ENCODE measurements at places on chromosomes 4 and X.
A peak's percentile ranks its signal among the peaks of the same experiment; 100 is the strongest.

DNA sequence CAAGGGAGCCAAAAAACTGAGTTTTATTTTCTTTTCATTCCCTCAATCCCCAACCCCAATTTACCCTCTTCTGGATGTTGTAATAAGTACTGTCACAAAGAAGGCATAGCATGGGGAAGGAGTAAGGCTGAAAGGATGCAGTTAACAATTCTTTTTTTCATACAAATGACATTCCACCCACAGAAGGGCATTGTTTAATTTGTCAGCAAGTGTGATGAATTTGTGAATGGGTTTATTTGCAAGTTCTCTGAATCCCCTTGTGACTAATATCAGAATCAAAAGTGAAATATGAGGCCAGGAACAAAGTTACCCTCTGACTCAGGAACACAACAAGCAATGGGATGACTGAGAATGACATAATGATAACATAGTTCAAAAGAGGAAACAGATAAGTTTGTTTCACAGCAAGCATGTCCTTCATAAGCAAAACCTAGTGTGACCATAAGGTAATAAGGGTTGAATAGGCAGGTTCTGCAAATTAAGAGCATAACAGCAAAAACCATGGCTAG is 2.1 kb downstream of the GEMIN8 start:
- no peak for DNase-seq

DNA sequence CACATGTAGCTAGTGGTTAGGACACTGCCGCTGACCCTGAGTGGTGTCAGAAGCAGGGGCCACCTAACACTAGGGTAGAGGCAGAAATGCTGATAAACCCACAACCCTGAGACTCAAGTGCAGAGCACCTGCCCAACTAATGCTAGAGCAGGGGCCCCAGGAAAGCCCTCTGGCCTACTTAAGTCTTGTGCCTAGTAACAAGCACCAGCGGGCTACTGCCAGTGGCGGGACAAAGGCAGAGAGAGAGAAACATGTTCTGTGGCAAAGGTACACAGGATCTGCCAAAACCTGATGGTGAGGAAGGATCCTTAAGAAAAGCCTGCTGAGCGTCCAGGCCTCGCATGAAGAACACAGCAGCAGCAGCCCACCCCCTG is 172.4 kb downstream of the PRDM5 start:
- DNase-seq: no peak

DNA sequence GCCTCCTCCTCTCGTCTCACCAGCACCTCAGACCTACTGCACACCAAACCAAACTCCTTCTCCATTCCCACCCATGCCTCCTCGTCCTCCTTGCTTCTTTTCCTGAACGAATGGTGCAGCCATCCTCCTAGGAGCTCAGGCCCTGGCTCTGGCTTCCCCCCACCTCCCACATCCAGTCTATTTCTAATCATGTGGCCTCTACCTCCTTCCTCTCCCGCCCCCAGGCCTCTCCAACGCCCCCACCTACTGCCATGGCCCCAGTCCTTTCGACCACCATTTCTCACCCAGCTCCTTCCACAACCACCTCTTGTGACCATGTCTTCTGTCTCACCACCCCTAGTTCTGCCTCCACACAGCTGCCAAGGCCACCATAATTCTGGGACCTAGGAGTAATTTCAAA is 127.1 kb downstream of the PJA1 start:
- DNase-seq: no peak

GRCh38 chr4:185210102-185210981 is 944 bp downstream of the SNX25 start:
- no peak for DNase-seq

DNA sequence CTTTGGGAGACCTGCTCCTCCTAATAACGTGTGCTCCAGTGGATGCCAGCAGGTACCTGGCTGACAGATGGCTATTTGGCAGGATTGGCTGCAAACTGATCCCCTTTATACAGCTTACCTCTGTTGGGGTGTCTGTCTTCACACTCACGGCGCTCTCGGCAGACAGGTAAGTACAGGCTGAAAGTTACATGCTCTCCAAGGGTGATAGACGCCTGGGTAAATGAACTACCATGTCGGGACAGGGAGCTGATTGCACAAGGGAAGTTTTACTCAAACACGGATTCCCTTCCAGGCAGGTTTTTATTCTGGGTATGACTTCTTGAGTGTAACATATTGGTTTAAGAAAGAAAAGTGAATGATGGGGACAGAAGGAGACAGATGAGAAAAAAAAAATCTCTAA is 836 bp downstream of the GRPR start:
- DNase-seq: no peak

- no peak for DNase-seq
Observed at GRCh38 chr4:139530833-139531427, 25.1 kb downstream of the SETD7 start.

DNA sequence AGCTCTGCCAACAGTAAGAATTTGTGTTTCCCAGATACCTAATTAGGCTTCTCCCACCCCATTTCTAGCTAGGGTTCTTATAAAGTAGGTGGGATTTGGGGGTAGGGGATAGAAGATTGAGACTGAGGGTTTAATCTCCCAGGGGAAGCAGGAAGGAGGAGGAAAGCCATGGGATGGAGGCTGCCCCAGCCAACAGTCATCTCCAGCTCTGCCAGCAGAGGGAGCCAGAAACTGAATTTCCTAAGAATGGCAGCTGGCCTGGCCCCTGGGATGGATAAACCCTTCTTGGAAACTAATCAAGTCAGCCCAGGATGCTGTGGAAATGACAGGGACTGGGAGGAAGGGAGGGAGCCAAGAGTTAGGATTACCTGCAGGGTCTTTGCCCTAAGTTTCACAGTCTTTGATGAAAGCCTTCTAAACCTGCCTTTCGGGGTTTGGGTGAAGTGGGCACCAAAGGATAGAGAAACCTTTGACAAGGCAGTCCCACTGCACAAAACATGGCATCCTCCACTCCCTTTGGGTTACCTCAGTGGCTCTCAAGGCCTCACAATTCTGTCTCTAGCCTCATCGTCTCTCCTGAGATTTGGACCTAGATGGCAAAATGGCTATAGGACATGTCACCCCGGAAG is 6.7 kb upstream of the ERCC6L start:
- DNase-seq: no peak

- no peak for DNase-seq
Observed at GRCh38 chrX:101136235-101136634, 38.2 kb downstream of the CENPI start.

DNA sequence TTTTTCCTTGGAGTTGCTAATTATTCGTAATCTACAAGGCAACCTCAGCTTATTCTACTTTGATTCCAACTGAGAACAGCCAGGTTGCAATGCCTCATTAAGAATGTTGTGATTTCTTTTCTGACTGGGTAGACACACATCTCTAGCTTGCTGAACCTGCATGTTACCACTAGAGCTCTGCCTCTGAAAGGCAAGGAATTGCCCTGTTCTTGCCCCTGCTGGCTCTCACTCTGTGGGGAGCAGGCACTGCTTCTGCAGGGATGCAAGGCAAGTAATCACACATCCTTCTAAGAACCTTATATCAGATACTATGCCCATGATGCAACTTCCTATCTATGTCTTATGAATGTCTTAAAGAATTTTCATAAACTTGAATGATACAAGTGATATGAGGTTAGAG is 503.2 kb downstream of the PACRGL start:
- DNase-seq: no peak

- DNase-seq: peak; percentile 33
Observed at GRCh38 chr4:140653718-140654494, 85.1 kb upstream of the UCP1 start.

DNA sequence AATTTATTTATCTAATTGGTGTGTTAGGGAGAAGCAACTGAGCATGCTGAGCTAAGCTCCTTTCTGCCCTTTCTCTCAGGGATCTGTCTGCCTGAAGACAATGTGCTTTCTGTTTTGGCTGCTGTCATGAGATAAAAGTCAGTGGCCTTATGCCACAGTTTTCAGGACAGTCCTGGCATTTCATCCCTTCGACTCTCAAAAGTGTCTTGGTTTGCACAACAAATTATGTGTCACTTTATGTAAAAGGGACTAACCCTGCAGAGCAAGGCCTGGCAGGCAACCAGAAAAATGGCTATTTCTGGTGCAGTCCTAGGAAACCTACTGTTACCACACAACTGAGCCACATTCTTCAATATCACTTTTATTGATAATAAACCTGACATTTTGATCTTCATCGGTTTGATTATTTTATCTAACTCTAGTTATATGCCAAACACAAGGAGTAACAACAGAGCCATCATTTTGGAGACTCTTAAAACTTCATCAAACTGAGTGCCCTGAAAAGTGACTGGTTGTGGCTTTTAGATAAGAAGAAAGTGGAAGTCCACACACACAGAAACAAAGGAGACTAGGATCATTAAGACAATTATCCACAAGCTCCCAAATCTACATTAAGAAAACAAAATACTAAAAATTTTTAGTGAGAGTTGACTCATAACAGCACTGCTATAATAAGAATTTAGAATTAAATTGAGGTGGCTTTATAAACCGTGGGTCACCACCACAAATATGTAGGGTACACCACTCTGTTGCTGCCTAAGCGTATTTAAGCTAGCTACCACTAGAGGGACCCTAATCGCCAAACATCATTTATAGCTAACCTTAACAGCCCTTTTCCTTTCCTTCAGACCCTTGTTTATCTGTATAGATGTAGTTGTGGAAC is 95.9 kb upstream of the PTPN13 start:
- peak; percentile 51 for DNase-seq

DNA sequence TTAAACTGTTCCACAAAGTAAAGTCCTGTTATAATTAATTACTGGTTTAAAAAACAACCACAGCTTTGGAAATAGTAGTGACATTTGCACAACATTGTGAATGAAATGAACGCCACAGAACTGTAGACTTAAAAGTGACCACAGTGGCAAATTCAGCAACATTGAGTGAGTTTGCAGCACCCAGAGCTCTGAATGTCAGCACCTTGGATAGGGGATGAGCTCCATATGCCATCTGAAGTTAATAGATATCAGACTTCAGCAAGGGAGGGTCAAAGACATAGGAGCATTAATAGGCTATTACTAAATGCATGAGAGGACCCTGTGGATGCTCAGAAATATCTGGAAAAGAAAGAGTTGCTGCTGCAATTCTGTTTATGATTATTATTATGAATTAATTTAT is 55.3 kb upstream of the KCNIP4 start:
- no peak for DNase-seq

DNA sequence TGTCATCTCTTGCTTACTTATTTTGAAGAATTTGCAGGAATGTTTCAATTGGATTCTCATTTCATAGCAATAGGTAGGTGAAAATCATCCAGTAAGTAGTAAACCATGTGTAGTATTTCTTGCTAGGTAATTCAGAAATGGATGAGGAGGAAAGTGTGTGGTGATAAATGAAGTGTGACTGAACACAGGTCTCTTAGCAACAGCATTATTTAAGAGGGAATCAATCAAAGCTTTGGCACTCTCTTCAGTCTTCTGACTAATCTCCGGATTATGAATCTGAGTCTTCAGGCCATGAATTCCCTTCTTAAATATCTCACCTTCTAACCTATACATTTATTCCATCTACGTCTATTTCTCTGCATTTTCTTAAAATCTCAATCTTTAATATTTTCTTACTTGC is 55.8 kb upstream of the ARHGAP24 start:
- DNase-seq: no peak

- DNase-seq: no peak
Observed at GRCh38 chr4:125961626-125962025, 646.9 kb downstream of the FAT4 start.

DNA sequence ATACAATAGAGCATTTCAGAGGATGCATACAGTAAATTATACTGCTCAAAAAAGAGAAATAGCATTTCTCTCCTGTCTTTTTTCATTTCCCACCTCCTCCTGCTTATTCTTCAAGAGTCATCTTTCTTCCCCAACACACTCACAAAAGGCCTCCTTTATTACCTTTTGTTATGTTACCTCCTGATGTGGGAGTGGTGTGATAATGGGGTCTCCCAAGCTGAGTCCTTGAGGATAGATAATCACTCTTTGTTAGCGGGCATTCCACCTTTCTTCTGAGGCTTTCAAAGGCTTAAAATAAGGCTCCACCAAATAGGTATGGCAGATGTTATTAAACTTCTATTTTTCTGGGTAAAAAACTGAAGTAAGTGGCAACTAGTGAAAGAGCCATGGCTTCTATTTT is 159.8 kb downstream of the CPEB2 start:
- DNase-seq: no peak

GRCh38 chr4:173264684-173265185 is 69.4 kb downstream of the HMGB2 start:
- no peak for DNase-seq

DNA sequence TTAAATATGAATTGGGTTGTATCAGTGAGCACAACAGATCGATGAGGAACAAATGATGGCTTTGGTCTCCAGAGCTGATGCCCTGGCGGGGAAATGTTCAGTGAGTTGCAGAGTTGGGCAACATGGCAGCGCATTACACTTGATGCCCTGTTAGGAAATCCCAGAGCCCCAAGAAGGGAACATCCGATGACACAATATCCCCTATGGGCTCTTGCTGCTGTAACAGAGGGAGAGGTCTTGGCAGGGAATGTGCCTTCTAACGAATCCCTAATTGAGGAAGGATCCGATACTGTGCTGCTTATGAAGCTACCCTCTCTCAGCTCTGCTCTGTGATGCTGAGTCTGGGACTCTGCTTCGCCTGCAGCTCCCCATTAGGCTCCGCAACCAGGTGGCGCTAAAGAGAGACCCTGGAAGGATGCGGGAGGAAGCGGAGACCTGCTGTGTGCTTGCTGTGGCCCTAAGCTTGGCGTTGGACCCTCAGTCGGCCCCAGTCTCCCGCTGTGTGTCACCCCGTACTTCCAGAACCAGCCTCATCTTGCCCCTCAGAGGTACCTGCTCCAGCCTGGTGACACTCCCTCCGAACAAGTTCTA is 38.9 kb downstream of the PDHA1 start:
- DNase-seq: no peak

GRCh38 chrX:149003863-149004660 is 501.0 kb downstream of the IDS start:
- no peak for DNase-seq

DNA sequence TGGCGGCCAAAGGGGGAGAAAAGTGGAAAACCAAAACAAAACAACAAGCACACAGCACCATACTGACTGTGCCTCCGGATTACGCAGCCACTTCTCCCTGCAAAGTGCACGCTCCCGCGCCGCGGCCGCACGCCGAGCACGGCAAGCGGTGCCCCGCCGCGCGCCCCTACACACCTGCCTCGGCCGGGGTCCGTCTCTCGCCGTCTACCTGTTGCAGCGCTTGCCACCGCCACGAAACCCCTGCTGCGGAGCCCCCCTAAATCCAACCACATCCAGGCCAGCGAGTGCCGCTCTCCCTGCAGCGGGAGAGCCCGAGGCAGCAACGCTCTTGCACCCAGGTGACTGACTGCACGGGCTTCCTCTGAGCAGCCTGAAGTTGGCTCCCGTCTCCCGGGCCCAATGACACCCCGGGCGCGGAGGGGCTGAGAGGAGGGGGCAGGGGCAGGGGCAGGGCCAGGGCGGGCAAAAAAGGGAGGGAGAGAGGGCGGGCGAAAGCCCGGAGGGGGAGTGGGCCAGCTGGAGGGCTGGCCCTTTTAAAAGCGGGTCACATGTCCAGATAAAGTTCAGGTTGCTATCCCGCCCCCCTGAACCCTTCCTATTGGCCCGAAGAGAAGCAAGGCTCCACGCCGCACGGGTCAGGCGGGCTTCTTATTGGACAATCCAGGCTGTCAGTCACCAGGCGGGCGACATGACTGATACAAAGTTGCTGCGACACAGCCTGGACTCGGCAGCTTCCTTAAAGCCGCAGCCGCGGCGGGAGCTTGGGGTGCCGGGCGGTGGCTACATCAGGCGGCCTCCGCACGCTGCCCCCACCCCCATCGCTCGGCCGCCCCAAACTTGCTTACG is at the start of gene NR3C2:
Gene NR3C2, minus strand, starts transcription at position 429 of the 846 bp plus-strand sequence.
- peak; percentile 91 for DNase-seq

GRCh38 chr4:2928242-2929176 is 34.7 kb downstream of the NOP14 start:
- DNase-seq: no peak

GRCh38 chrX:119685225-119686066 is 7.5 kb downstream of the SEPTIN6 start:
- DNase-seq: no peak
